HS-27A (cell line): ENCODE measurements at places on chromosomes 5 and 9.

DNA sequence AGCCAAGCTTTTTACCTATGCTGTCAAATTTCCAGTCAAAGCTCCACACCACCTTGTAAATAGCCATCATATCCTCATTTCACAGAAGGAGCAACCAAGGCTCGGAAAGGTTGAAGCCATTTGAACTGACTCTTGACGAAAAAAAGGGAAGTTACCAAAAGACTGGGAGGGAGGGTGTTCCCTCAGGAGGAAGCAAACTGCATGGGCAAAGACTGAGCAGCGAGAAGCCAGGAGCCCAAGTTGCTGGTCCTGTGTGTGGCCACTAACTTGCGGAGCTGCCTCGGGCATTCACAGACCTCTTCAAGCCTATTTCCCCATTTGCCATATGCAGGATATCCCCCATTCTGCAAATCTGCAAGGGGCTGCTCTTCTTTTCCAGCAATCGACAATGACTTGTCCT lies 37.4 kb downstream of the TTLL11 start:
- DNase-seq, result no peak

- no peak for DNase-seq
These were observed 238.4 kb downstream of the ARRDC3 start for GRCh38 chr5:91144491-91145332.

- no peak for DNase-seq
These were observed 25.0 kb downstream of the HMCN2 start for GRCh38 chr9:130290291-130291181.

DNA sequence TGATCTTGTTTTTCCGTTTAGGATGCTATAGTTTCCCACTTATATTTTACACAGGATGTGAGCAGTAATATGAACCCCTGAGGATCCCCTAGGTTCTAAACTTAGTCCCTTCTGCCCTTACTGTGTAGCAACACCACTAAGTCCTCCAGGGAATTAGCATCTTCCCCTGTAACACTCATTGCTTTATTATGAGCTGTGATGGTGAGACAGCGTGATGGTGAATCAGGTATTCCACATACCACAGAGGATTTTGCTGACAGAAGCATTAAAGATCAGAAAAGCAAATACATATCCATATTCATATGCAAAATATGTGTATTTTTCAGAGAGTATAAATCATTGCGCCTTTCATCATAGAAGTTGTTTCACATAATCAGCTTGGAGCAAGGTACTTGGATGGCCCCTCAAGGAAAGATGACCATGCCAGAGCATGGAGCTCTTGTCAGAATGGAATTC lies 317.0 kb downstream of the ICE1 start:
- DNase-seq, result no peak

GRCh38 chr5:90334741-90335140 lies 74.8 kb downstream of the CETN3 start:
- no peak for DNase-seq

DNA sequence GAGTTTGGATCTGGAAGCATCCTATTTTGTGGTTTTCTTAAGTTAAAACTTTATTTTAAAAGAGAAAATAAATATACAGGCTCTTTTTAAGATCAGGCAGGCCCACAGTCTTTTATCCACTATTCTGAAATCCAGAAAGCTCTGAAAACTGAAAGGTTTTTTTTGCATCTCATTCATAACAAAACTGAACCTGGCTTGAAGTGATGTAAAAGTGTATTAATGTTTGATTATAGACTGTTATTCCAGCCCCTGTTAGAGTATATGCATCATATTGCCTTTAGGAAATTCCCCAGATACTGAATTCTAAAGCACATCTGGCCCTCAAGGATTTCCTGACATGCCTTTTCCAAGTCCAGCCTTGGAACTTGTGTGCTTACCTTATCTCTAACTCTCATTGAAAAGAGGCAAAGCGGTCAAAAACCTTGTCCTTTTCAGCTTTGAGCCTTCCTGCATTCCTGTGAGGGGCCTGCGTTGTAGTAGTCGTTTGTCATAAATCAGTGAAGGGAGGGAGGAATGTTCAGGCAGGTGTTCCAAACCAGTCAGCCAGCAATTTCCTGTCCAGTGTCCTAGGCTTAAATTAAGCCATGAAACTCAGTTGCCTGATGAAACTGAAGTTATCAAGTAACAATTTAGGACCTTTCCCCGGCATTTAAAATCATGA lies 110.4 kb downstream of the TLE4 start:
- no peak for DNase-seq

DNA sequence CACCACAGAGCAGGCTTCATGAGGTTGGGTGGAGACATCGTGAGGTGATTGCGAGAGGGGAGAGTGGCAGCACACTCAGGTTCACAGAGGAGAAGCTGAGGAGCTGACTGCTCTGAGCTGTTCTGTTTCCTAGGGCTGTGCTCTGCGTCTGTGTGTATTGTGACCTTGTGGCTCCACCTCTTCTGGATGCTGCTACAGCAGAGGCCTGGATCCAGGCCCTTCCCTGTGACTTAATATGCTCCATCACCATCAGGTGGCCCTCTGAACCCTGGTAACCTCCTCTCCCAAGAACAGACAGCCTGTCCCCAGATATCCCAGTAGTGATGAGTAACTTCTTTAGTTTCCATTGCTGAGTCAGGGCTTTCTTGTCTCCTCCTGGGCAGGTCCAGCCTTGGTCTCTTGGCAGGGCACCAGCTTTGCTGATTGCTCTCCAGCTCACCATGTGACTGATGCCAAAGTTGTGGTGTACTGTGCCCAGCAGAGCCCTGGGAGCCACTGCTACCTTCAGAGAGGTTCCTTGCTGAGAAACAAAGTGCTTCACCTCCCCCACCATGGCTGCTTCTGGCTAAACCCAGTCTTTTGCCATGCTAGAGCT lies 212.8 kb upstream of the CHD1 start:
- no peak for DNase-seq

GRCh38 chr5:150573216-150573615 lies 65.3 kb downstream of the NDST1 start:
- no peak for DNase-seq

GRCh38 chr5:57891443-57891842 lies 408.8 kb upstream of the ACTBL2 start:
- DNase-seq, result no peak

DNA sequence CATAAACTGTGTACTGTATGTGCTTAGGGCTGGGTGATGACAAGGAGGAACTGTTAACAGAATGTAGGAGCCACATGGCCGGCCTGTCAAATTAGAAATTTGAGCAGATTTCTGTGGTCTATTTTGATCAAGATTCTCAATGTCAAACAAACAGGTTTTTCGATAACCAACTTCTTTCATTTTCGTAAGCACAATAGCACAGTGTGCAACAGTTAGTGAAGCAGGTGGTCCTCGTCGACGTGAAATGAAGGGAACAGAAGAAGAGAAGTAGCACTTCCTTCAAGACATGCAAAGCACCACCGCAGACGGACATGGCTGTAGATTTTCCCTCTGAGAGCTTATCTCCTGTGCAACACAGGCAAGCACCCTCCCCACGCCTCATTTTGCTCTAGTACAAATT lies 252.1 kb downstream of the CRB2 start:
- DNase-seq, result no peak

DNA sequence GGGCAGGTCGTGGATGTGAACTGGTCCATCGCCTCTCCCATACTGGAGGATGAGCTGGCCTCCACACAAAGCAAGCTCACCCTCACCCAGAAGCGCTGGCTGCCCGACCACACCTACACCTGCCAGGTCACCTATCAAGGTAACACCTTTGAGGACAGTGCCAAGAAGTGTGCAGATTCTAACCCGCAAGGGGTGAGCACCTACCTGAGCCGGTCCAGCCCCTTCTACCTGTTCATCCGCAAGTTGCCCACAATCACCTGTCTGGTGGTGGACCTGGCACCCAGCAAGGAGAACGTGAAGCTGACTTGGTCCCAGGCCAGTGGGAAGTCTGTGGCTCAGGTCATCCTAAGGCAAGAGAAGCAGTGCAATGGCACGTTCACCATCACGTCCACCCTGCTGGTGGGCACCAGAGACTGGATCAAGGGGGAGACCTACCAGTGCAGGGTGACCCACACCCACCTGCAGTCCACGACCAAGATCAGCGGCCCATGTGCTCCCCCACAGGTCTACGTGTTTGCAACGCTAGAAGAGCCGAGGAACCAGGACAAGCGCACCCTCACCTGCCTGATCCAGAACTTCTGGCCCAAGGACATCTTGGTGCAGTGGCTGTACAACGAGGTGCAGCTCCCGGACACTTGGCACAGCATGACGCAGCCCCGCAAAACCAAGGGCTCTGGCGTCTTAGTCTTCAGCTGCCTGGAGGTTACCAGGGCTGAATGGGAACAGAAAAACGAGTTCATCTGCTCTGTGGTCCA lies 71.3 kb downstream of the INSL6 start:
- DNase-seq, result no peak

GRCh38 chr9:70111042-70111602 lies 67.5 kb downstream of the MAMDC2 start:
- no peak for DNase-seq

GRCh38 chr9:35350212-35350611 lies 139.7 kb upstream of the RUSC2 start:
- no peak for DNase-seq
